ENCODE measurements at places on chromosomes 13 and 19.

- DNase-seq, result peak; percentile 40
Observed at GRCh38 chr19:41530761-41531301, 45.1 kb upstream of the CEACAM21 start.

GRCh38 chr13:89401264-89401675 is 1730.1 kb downstream of the SLITRK5 start:
- DNase-seq, result peak; percentile 44

GRCh38 chr13:91329733-91330132 is 17.8 kb upstream of the MIR17HG start:
- no peak for DNase-seq

- DNase-seq, result no peak
Observed at GRCh38 chr13:97934590-97934989, 18.9 kb upstream of the IPO5 start.
